ENCODE measurements at places on chromosomes 4 and X.

- DNase-seq, result no peak
Observed at GRCh38 chrX:630007-630611, 482 bp upstream of the SHOX start.

GRCh38 chr4:52483186-52483890 is 175.8 kb downstream of the USP46 start:
- no peak for DNase-seq

GRCh38 chr4:653080-653821 is 20.8 kb downstream of the ATP5ME start:
- no peak for DNase-seq

- no peak for DNase-seq
Observed at GRCh38 chrX:32392655-32393054, 818.7 kb downstream of the DMD start.

DNA sequence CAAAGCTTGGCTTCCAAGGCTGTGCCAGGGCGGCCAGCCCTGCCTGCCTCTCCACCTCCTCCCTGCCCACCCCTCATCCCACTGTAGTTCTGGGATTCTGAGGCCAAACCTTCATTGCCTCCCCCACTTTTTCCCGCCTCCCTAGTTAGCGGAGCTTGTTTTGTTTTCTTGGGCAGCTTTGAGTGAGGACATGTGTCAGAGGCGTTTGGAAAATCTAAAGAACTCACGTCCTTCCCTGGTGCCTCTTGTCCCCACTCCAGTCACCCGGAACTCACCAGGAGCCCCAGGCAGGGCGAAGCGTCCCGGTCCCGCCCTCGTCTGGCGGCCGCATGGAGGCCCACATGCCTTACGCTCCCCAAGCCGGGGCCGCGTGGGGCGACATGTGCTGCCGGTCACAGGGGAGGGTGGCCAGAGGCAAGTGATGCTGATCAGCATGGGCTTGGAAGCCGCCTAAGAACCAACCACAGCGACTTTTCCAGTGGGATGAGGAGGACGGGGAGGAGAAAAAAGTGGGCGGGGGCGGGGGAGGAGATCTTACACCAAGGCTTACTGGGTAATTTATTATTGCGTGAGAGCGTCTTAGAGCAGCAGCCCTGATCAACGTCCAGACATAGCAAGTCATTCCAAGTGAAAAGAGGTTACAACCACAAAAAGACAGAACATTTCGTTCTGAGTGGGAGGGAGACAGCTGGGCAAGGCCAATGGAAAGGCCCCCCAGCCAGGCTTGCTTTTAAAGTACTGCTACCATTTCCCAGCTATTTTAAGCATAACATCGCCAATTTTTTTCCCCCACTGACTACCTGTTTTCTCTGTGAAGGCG is 48.5 kb downstream of the PRPS1 start:
- no peak for DNase-seq
